ENCODE measurements at places on chromosomes 12 and 14.

GRCh38 chr12:67697443-67697842, 48.9 kb downstream of the DYRK2 start:
- no peak for DNase-seq

DNA sequence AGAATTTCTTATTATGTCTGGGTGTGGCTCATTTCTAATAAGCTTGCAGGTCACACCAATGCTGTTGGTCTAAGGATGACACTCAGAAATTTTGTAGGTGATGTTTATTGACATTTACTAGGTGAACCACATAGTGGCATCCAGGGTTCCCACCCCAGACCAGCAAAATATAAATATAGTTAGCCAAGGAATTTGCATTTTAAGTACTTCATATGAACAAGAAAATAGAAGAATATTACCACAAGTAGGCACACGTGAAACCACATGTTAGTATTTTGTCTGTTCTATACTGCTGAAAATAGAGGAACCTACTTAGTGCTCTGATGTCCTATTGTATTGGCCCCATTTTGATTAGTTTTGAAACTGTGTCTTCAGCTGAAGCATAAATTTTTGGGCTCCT, 71.1 kb downstream of the USP15 start:
- no peak for DNase-seq

DNA sequence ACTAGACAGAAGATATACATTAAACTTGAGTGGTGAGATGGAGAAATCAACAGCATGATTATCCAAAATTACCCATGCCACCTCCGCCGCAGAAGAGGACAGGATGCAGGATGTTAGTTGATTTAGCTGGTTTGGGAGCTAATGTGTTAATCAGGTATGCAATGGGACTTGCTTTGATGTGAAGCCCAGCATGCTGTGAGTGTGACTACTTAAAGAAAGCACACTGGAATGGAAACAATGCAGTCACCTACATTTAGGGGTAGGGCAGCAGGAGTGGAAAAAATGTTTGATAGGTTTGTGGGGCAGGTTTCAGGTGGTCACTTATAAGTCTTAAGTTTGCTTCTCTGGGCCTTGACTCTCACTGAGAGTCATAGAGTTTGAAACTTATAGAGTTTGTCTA, 170.0 kb upstream of the DAAM1 start:
- DNase-seq = no peak

GRCh38 chr12:78392918-78393317, 471.7 kb upstream of the SYT1 start:
- DNase-seq = no peak

- DNase-seq = no peak
Observed at GRCh38 chr14:22502007-22502406, 87.0 kb downstream of the DAD1 start.

GRCh38 chr12:11761869-11762567, 112.5 kb downstream of the ETV6 start:
- no peak for DNase-seq

- DNase-seq = no peak
Observed at GRCh38 chr12:122205053-122205925, 1.8 kb downstream of the B3GNT4 start.

DNA sequence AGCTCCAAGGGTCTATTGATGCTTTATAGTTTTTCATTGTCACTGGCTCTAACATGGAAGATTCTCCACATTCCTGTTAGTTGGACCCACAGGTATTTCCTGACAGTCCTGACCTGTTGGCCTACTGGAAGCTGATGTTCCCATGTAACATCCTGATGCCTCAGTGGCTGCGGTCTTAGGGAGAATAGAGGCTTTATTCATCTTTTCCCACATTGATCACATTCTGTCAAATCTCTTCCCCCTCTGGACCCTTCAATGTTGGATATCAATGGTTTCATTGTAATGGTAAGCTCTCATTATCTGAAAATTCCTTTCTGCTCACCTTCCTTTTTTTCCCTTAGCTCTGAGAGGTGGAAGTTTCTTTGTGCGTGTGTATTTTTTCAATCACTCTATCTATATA, 280.9 kb upstream of the TBX3 start:
- DNase-seq = no peak

DNA sequence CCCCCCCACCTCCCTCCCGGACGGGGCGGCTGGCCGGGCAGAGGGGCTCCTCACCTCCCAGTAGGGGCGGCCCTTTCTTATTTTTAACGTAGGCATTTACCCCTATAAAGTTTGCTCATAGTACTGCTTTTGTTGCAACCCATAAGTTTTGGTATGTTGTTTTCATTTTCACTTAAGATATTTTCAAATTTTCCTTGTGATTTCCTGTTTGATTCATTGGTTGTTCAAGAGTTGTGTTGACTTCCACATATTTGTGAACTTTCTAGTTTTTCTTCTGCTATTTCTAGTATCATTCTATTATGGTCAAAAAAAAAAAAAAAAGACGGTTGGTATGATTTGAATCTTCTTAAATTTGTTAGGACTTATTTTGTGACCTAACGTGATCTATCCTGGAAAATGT, 6.5 kb downstream of the NOXRED1 start:
- DNase-seq = no peak

- DNase-seq = no peak
Observed at GRCh38 chr12:41486718-41487117, 298.6 kb downstream of the PDZRN4 start.

DNA sequence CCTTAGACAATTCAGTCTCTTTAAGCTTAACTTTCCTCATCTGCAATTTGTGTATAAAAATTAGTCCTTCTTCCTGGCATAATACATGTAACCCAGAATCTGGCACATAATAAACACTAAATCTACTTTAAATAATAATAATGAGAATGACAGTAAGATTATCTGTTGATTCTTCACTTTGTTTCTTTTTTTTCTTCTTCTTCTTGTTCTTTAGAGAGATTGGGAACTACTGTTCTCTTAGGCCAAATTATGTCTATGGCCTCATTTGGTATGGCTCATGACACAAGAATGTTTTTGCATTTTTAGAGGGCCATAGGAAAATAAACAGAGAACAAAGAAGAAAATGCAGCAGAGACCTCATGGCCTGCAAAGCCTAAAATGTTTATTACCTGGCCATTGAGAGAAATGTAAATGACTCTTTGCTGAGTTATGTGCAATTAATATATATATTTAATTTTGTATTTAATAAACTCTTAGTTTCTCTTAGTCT, 275.8 kb downstream of the SLC6A15 start:
- DNase-seq = no peak

GRCh38 chr14:30673071-30673470, 51.0 kb downstream of the SCFD1 start:
- DNase-seq = no peak

DNA sequence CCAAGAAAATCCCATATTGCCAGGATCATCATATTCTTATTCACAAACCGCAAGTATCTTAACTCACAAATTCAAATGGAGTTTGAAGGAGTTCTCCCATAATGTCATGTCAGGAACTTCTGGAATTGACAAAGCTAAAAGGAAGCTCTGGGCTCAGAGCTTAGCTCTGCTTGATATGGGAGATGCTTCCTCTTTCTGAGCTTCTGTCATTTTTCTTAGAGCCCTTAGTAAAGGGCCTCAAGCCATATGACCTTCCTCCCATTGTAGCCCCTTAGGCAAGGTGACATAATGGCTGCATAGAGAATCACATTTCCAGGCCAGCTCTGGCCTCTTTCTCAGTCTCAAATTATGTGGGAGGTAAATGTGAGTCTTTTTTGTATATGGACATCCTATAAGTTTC, 40.9 kb downstream of the SLC4A8 start:
- no peak for DNase-seq

GRCh38 chr14:80213602-80214001, 2.3 kb upstream of the DIO2 start:
- no peak for DNase-seq

- no peak for DNase-seq
Observed at GRCh38 chr12:104423809-104424208, 32.9 kb upstream of the CHST11 start.

GRCh38 chr12:116420227-116420880, 138.8 kb upstream of the MAP1LC3B2 start:
- DNase-seq = no peak
